ENCODE measurements at places on chromosomes 2 and 18. TPM values are rescaled to one million over a fixed set of nuclear protein-coding genes. Genes with fewer than 3 reads are reported as not detected.

GYPC gene
- total RNA-seq = 19.1 TPM

CYBRD1 gene
- 69.8 TPM for total RNA-seq

GPR35 gene
- 91.1 TPM for total RNA-seq

LYPD6B gene
- total RNA-seq = not detected

SKOR2 gene
- total RNA-seq = not detected

IL18RAP gene
- total RNA-seq = not detected

- H3K4me1 ChIP-seq = peaks cover 11% of the 10 kb centered on the region
- H3K27me3 ChIP-seq = no peaks in the 10 kb centered on the region
- DNase-seq = no peak
- H3K36me3 ChIP-seq = no peaks in the 10 kb centered on the region
These were observed 411.2 kb upstream of the CHAC2 start for GRCh38 chr2:53356291-53356905.

DNA sequence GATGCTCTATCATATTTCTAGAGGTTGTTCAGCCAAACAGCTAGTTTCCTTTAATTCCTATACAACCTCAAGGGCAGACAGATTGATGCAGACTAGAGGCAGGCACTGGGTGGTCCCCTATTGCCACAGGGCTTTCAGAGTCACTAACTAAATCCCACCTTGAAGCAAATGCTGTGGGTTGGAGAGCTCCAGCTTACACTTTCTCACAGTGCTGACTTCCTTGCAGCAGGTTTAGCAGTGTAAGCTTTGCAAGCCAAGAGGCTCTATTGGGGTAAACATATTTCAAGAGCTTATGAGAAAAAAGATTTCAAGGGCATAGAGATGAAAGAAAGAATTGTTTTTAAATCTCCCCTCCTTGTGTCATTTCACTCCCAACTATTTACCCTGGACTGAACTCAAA lies 366.5 kb upstream of the CRIM1 start:
- no peak overlapping the region for H3K4me3 ChIP-seq
- H3K27ac ChIP-seq = no peak overlapping the region
- no peaks in the 10 kb centered on the region for H3K27me3 ChIP-seq

DNA sequence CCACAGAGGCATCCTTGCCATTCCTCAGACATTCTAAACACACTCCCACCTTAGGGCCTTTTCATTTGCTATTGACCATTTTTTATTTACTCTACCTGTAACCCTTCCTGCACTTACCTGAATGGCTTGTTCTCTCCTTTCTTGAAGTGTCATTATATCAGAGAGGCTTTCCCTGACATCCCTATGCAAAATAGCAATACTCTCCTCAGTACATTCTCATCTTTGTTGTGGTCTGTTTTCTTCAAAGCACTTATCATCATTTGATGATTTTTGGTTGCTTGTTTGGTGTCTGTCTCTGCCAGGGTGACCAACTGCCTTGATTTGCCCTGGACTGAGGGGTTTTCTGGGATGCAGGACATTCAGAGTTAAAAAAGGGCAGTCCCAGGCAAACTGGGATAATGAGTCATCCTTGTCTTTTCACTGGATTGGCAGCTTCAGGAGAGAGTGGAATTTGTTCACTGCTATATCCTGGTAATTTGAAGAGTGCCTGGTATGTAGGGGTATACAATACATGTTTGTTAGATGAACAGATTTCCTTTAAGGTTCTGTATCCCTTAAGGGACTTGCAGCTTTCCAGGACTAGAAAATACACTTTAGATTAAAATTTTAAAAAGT lies 102.4 kb downstream of the BABAM2 start:
- no peak overlapping the region for H3K27ac ChIP-seq
- no peaks in the 10 kb centered on the region for H3K27me3 ChIP-seq
- no peaks in the 10 kb centered on the region for H3K36me3 ChIP-seq
- H3K4me1 ChIP-seq = no peaks in the 10 kb centered on the region
- DNase-seq = no peak

- no peaks in the 10 kb centered on the region for H3K4me1 ChIP-seq
- no peaks in the 10 kb centered on the region for H3K27me3 ChIP-seq
- no peak overlapping the region for H3K4me3 ChIP-seq
- H3K36me3 ChIP-seq = no peaks in the 10 kb centered on the region
These were observed 46.3 kb downstream of the EMX1 start for GRCh38 chr2:72963423-72964145.

- H3K36me3 ChIP-seq = no peaks in the 10 kb centered on the region
- peaks cover 33% of the 10 kb centered on the region for H3K4me1 ChIP-seq
- H3K4me3 ChIP-seq = peak overlapping the region; percentile 87
- H3K27ac ChIP-seq = peak overlapping the region; percentile 100
These were observed 886 bp downstream of the PRKCE start for GRCh38 chr2:45652090-45653031.

GRCh38 chr2:48425402-48425801 lies 104.6 kb upstream of the STON1 start:
- H3K4me1 ChIP-seq = peaks cover 2% of the 10 kb centered on the region
- H3K4me3 ChIP-seq = no peak overlapping the region
- peaks cover 7% of the 10 kb centered on the region for H3K27me3 ChIP-seq
- no peak for DNase-seq

GRCh38 chr2:33516456-33516995 lies 40.1 kb downstream of the RASGRP3 start:
- DNase-seq = no peak
- H3K27me3 ChIP-seq = no peaks in the 10 kb centered on the region
- no peaks in the 10 kb centered on the region for H3K4me1 ChIP-seq
- no peak overlapping the region for H3K4me3 ChIP-seq

GRCh38 chr2:149629026-149629425 lies 41.5 kb upstream of the MMADHC start:
- no peaks in the 10 kb centered on the region for H3K4me1 ChIP-seq
- no peaks in the 10 kb centered on the region for H3K36me3 ChIP-seq
- no peak overlapping the region for H3K4me3 ChIP-seq
- no peak for DNase-seq
- H3K27me3 ChIP-seq = no peaks in the 10 kb centered on the region
- H3K27ac ChIP-seq = no peak overlapping the region

GRCh38 chr2:233672886-233673285 lies 1.2 kb downstream of the UGT1A9 start:
- H3K4me3 ChIP-seq = no peak overlapping the region
- no peaks in the 10 kb centered on the region for H3K4me1 ChIP-seq
- no peaks in the 10 kb centered on the region for H3K36me3 ChIP-seq
- H3K27me3 ChIP-seq = no peaks in the 10 kb centered on the region
- no peak overlapping the region for H3K27ac ChIP-seq
- DNase-seq = no peak
